ENCODE measurements at places on chromosomes 7 and 10. TPM values are rescaled to one million over a fixed set of nuclear protein-coding genes. Genes with fewer than 3 reads are reported as not detected.

SUN3 gene
- not detected for total RNA-seq

DNA sequence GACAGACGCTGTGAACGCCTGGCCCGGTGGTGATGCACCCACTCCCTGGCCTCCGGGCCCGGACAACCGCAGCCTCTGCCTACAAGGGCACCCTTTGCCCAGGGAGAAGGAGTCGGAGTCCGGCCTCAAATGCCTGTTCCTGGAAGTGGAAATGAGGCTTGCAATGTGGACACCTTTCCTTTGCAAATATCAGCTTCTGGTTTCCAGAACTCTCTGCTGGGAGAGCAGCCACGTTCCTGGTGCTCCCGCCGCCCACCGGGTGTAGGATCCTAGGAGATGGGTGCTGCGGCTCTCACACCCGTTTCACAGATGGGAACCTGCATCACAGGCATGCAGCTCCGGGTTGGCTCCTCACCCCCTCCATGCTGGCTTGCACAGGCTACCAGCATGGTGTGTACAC, 2.9 kb downstream of the FOXL3 start:
- DNase-seq = no peak

GRCh38 chr10:68332259-68333057, at the start of gene PBLD:
Gene PBLD (minus strand): TSS chr10:68332928. CDS start chr10:68306844, 26,084 bp downstream.
- peak; percentile 70 for DNase-seq

DNA sequence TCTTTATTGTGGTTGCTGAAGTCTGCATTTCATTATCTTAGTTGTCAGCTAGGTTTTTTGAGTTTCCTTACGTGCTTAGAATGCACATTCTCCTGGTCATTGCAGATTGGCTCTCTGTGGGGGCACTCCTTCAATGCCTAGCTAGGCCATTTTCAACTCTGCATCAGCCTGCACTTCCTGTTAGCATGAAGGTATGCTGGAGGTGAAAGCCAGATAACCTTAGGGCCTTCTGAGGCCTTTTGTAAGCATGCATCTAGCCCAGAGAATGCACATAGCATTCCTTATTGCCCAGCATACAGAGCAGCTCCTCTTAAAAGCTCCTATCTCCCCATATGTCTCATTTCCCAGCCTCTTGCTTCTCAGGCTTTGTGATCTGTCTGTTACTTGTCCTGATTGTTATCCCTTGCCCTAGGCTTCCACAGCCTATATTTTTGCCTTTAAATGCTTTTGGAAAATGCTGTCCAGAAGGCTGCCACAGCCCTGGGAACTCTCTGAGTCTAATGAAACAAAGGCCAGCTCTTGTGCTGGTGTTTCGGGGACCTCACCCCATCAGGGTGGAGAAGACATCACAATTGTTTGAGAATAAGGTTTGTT, 108.1 kb upstream of the IGFBP3 start:
- DNase-seq = no peak

- no peak for DNase-seq
Observed at GRCh38 chr10:62707810-62708209, 96.7 kb upstream of the ADO start.

DNA sequence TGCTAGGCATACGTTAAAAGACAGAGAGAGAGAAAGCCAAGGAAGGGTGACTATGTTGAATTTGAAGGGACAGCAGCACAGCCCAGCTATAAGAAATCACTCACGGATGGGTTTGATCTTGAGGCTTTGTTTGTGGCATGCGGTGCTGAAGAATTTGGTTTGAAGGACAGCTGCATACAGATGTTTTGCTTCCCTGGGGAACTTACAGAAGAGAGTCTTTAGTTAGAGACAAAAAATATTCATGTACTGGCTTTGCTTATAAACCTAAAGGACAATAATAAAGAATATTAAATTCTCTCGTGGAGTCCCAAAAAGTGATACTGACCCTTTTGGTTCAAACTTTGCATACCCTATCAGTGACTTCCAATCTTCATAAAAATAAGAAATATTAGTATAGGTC, 491.4 kb downstream of the NEBL start:
- no peak for DNase-seq

GRCh38 chr10:78672918-78673317, 395.8 kb upstream of the ZMIZ1 start:
- no peak for DNase-seq

- no peak for DNase-seq
Observed at GRCh38 chr10:110508806-110509544, 11.3 kb downstream of the DUSP5 start.
